ENCODE measurements at places on chromosomes 1 and 21.

- DNase-seq, result no peak
Measured at GRCh38 chr21:22585558-22585957, 1587.3 kb downstream of the NCAM2 start.

- DNase-seq, result no peak
Measured at GRCh38 chr1:151960780-151961513, 32.7 kb downstream of the S100A10 start.

DNA sequence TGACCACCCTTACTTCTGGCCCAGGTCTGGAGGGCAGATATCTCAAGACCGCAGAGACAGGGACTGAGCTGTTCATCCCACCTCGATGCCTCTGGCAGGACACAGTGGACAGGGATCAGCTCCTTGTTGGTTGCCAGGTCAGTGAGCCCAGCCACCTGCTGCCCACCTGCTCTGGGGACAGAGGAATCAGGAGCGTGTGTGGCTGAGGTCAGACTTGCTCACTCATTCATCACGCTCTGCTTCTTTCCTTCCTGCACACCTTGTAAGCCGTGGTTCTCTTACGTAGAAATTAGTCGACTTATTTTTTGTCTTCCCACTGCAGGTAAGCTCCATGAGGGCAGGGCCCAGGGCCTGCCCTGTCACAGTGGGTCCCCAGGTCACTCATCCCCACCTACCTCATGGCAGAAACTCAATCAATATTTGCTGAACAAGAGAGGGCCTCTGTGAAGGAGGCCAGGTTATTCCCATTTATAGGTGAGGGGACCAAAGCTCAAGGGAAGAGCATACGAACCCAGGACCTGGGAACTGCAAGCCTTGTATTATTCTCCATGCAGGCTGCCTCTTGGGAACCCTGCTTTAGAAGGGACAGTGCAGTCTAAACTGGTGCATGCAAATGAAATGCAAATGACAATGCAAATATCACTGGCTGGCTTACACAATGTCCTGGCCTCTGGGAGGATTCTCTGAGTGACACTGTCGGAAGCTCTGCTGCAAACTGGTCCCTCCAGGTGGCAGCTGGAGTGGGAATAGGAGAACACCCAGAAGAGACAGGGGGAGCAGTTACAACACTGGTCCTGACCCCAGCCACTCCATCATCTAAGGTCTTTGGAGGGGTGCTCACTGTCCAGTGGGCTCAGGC is 58.4 kb upstream of the PAX7 start:
- no peak for DNase-seq

DNA sequence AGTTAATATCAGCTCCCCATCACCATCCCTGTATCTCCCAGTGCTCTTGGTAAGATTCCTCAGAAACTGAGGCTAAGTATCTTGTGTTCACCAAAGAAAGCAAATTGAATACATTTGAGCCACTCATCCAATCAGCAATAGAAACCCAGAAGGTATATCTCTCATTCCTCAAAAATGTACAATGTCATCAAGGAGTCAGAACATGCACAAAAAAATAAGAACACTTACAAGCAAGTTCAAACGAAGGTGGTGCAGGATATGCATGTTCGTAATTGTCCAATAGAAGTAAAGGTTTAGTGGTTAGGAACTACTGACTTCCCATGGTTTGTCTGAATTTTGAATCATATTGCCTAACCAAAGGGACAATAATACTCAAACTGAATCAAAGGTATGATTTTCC is 24.3 kb downstream of the RXRG start:
- DNase-seq, result no peak

DNA sequence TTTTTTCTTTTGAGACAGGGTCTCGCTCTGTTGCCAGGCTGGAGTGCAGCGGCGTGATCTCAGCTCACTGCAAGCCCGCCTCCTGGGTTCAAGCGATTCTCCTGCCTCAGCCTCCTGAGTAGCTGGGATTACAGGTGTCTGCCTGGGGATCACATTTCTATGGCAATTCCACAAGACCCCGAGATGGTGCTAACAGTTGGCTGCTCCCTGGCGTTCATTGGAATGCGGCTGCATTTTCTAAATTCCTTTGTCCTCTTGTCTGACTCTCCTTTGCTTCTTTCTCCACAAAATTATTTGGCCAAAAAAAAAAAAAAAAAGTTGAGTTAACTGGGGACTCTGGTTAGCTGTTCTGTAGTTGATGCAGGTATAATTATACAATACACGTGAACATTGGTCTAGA is 176.4 kb downstream of the ETS2 start:
- DNase-seq, result no peak

DNA sequence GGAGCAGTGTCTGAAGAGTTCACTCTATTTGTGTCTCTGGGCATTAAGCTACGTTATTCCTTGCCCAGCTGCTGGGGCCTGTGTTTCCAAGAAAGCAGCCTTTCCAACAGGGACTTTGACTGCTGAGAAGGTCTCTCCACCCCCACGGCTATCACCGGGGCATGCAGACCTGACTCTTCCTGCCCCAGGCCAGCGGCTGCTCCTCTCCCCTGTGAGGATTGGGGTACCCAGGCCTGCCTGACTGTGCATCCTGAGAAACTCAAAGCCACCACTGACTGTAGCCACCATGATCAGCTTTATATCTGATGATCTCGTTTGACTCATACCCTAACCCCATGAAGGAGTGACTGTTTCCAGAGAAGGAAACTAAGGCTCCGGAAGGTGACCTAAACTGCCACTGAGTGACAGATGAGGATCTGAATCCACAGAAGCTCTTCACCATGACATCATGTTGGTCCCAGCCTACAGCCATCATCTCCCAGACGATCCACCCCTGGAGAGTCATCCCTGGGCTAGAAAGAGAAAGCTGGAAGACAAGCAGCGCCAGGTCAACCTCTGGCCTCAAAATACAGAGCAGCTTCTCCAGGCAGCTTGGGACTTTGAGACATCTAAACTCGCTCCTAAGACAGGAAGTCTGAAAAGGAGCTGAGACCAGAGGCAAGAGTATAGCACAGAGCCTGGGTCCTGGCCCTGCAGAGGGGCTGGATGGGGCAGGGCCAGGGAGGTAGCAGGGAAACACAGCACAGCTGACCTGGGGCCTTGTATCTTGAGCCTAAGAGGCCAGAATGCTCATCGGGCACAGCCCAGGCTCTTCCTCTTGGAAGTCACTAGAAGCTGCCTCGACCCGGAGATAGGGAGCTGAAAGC is 244.0 kb upstream of the VAMP3 start:
- DNase-seq, result no peak

- DNase-seq, result no peak
Measured at GRCh38 chr1:32969566-32969965, 5.0 kb upstream of the RNF19B start.

GRCh38 chr1:212838145-212838544 is 9.3 kb downstream of the SPATA45 start:
- DNase-seq, result no peak

DNA sequence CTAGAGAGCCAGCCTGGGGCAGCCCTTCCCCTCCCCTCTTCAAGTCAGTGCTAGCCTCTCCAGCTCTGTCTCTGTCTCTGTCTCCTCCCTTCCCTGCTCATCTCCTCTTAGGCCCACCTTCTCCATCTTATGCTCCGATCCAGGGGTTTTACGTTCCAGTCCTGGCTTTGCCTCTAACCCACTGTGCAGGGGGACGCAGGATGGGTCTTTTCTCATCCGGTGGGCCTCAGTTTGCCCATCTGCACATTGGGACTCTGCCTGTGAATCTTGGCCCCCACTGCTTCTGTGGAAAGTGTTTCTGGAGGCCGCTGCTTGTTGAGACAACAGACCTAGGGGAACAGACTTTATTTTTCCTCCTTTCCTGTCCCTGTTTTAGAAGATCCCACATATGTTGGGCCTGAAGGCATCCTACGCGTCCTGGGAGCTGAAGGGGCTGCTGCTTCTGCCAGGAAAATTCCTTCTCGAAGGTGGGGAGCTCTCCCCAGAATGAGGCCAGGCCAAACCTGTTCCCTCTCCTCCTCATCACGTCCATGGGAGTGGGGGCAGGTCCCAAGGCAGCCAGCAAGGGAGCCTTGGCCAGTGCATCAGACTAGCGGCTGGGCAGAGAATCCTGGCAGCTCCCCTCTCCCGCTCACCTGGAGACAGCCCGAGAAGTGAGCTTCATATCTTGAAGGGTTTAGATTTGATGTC is 99.5 kb upstream of the CSF3R start:
- no peak for DNase-seq

DNA sequence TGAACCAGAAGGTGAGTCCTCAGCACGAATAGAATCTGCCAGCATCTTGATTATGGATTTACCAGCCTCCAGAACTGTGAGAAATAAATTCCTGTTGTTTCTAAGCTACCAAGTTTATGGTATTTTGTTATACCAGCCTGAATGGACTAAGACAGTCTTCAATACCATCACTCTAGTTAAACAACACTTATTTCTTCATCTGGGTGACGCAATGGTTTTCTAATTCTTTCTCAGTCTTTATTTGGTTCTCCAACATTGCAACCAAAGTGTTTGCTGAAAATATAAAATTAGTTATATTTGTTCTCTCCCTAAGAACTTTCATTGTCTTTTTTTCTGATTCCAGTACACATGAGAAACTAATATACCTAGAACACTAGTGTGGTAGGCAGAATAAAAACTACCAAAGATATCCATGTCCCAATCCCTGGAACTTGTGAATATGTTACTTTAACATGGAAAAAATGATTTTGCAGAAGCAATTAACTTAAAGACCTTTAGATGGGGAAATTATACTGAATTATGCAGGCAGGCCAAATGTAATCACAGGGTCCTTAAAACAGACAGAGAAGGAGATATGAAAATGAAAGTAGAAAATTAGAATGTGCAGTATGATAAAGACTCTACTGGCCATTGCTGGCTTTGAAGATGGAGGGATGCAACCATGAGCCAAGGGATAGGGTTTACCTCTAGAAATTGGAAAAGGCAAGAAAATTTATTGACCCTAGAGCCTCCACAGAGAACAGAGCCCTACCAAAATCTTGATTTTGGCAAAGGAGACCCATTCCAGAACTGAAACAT is 1115.1 kb downstream of the PLA2G4A start:
- DNase-seq, result no peak

GRCh38 chr1:53755874-53756273 is 16.9 kb upstream of the GLIS1 start:
- DNase-seq, result no peak

- no peak for DNase-seq
Measured at GRCh38 chr1:212738330-212738729, 38.7 kb upstream of the BATF3 start.

GRCh38 chr1:115409094-115410015 is 71.3 kb upstream of the NGF start:
- DNase-seq, result no peak

- DNase-seq, result no peak
Measured at GRCh38 chr1:233424779-233425178, 97.3 kb downstream of the MAP3K21 start.

- no peak for DNase-seq
Measured at GRCh38 chr1:163538667-163539066, 216.9 kb downstream of the NUF2 start.

- DNase-seq, result no peak
Measured at GRCh38 chr21:36783612-36784374, 84.9 kb downstream of the SIM2 start.

DNA sequence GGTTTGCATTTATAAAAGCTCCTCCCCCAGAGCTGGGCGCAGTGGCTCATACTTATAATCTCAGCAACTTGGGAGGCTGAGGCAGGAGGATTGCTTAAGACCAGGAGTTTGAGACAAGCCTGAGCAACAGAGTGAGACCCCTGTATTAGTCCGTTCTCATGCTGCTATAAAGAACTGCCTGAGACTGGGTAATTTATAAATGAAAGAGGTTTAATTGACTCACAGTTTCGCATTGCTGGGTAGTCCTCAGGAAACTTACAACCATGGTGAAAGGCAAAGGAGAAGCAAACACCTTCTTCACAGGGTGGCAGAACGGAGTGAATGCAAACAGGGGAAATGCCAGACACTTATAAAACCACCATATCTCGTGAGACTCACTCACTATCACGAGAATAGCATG is 52.5 kb downstream of the ZNF684 start:
- no peak for DNase-seq

DNA sequence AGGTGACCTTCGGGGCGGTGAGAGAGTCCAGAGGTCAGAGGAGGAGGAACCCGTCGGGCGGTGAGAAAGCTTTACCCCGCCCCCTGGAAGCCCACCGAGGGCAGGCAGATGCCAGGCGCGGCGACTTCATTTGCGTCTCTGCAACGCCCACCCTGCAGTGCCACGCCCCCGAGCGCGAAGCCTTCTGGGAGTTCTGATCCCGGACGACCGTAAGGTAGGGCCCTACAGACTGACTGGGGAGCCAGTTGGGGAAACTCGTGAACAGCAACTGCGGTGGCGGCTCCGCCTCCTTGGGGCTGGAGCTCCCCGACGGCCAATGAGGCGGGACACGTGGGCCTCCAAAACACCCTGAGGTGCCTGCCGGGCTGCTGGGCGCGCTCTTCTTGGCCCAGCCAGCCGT is 46.0 kb upstream of the EDARADD start:
- no peak for DNase-seq

DNA sequence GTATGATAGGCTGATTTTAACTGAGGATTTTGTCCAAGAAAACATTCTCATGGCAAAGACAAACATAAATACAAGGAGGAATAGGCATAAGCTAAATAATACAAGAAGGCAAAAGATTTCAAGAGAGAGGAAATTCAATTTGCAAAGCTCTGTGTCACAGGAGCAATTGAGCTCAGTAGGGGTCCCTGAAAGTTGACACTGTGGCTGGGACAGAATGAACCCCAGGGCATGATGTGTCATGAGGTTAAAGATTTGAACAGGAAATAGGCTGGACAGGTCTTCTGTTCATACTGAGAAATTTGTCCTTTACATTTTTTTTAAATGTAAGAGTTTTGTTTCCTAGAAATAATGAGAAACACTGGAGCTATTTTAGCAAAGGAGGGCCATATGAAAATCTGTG is 555.4 kb upstream of the NEGR1 start:
- DNase-seq, result no peak

- DNase-seq, result no peak
Measured at GRCh38 chr1:118210051-118210722, 25.2 kb upstream of the SPAG17 start.

DNA sequence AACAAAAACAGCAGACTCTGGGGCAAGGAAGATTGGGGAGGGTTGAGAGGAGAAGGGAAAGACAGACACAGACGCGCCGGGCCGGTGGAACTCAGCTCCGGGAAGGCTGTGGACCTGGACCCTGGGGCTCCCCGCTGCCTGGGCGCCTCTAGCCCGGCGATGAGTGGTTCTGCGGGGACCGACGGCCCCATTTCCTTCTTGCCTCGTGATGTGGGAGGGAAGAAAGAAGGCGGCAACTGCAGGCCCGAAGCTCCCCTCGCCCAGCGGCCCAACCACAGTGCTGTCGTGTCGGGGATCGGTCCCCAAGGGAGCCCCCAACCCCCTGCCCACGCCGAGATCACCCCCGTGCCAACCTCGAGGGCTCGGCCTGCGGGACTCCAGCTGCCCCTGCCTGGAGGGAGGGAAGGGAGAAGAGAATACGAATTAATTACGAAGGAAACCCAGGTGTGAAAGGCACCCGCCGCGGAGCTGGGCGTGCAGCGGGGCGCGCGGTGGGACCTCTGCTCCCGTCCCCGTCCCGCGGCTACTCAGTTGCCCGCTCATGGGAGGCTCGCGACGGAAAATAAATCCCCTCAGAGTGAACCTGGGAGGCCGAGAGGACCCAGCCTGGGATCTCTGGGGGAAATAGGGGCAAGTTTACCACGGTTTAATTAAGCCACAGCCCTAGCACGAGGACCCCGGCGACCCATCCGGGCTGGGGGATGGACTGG is 7.4 kb downstream of the FOXD3 start:
- no peak for DNase-seq

Measured in NCI-H1436 treated with DMSO at 0.1 percent for 48 hours (cell line).